ENCODE measurements at places on chromosomes 6 and 20.

DNA sequence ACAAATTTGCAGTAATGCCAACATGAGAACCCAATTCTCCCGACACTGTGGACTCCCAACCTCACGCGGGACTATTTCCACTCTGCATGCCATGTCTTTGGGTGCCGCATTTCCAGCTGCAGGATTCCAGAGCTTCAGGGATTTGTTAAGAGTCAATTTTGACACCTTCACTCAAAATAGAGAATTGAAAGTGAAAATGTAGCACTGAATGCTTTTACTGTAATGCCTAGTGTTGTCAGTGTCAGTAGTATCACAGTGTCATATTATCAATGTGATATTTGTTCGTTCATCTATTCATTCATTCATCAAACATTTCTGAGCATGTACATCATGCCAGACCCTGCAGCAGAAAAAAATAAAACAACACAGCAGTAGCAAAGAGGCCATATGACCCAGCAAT, 13.4 kb upstream of the FAM50B start:
- DNase-seq: no peak

DNA sequence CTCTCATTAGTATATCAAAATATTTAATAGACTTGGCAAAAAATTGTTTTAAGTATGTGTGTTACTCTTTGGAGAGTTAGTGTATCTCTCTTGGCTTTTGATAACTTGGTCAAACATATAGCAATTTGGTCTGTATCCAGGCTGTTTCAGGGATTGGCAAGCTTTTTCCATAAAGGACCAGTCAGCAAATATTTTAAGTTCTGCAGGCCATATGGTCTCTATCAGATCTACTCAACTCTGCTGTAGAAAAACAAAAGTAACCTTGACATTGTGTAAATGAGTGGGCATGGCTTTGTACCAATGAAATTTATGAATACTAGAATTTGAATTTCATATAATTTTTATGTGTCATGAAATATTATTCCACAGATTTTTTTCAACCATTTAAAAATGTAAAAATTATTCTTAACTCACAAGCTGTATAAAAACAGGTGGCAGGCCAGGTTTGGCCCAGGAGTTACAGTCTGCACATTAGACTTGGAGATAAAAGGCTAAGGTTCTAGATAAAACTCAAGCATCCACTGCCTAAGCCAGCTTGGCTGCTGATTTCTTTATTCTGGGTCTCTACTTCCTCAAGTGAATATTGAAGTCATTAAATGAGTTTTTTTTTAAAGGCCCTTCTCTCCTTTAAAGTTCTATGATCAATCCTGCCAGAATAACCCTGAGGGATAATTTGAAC, 13.7 kb downstream of the GSTA4 start:
- no peak for DNase-seq

DNA sequence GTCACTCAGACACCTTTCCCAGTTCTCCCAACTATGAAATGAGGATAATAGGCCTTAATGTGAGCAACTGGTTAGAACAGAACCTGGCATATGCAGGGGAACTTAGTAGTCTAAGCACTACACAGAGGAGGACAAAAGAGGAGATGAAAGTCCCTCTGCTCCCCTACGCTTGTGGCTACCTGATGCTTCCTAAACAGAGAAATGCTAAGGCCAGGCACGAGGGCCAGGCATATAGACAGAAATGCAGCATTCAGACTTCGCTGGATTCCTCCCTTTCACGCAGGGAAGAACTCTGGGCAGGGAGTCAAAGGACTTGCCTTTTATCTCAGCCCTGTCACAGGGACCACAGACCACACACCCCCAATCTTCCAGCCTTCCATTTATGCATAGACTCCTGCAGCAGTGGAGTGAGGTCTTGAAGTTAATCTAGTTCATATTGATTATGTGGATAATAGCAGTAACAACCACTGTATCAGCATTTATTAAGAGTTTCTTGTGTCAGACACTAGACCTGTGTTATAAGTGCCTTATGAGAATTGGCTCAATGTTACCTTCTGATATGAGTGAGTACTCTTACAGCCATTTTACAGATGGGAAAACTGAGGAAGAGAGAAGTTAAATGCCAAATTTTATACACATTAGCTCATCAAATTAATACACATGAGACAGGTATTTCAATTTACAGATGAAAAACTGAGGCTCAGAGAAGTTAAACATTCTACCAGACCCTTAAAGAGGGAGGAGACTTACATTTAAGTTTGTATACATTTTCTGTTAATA, 27.0 kb upstream of the TRAF3IP2 start:
- DNase-seq: no peak

- DNase-seq: no peak
Measured at GRCh38 chr20:56200456-56200855, 48.1 kb upstream of the MC3R start.

DNA sequence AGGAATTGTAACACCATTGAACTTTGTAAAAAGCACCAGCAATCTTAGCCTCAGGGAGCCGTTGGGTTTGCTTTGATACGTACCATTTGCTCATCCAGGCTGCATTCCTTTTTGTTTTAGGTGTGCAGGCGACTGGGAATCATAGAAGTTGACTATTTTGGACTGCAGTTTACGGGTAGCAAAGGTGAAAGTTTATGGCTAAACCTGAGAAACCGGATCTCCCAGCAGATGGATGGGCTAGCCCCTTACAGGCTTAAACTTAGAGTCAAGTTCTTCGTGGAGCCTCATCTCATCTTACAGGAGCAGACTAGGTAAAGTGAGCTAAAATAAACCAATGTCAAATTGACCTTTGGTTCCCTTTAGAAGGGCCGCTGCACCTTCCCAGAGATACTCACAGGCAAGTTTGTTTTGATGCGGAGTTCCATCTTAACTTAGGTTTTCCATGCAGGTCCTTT, 1.6 kb downstream of the MYLIP start:
- DNase-seq: no peak

DNA sequence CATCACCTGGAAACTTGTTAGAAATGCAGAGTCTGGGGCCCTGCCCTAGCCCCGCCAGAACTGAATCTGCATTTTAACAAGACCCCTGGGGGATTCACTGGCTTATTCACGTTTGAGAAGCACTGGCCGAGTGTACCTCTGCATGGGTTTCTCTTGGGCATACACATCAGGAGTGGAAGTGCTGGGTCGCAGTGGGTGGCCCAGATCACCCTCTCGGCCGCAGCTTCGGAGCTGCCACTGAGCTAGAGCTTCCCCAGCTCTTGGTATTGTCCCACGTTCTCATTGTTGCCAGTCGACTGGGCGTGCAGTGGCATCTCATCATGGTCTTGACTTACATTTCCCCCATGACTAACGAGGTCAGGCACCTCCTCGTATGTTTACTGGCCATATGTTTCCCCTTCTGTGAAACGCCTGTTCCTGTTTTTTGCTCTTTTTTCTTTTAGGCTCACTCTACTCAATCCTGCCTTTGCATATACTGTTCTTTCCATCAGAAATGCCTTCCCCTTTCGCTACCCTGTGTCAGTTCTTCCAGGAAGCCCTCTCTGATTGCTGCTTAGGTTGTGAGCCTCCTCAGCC, 3.0 kb upstream of the DLGAP4 start:
- no peak for DNase-seq

DNA sequence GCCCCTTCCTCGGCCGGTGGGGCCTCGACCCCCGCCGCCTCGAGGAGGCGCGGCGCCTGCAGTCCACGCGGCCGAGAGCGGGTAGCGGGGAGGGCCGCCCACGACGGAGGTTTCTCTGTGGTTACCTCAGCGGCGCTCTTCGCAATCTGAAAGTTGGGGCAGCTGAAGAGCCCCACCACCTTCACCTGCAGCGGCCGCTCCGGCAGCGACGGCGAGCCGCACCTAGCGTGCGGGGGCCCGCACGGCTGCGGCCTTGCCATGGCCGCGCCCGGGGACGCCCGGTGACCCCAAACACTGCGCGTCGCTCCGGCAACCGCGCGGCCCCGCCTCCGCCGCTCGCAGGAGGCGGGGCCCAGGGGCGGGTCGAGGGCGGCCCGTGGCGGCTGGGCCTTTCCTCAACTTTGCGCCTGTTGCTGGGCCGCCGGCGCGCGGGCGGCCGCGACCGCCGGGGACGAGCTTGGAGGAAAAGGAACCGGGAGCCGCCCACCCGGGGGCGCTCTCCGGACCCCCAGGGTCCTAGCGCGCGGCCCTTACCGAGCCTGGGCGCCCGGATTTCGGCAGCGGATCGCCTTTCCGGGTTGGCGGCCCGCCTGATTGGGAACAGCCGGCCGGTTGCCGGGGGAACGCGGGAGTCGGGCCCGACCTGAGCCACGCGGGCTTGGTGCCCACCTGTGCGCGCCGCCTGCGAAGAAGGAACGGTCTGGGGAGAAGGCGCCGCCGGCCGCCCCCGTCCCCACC, at the start of the genes PPIL6 and SMPD2:
Gene PPIL6, minus strand, starts transcription at position 298 of the 738 bp plus-strand sequence. Its CDS starts 38 bp downstream, at position 260.
Gene SMPD2, plus strand, starts transcription at position 394 of the 738 bp plus-strand sequence. CDS start 398 bp downstream, outside the sequence.
- DNase-seq: peak; percentile 69

DNA sequence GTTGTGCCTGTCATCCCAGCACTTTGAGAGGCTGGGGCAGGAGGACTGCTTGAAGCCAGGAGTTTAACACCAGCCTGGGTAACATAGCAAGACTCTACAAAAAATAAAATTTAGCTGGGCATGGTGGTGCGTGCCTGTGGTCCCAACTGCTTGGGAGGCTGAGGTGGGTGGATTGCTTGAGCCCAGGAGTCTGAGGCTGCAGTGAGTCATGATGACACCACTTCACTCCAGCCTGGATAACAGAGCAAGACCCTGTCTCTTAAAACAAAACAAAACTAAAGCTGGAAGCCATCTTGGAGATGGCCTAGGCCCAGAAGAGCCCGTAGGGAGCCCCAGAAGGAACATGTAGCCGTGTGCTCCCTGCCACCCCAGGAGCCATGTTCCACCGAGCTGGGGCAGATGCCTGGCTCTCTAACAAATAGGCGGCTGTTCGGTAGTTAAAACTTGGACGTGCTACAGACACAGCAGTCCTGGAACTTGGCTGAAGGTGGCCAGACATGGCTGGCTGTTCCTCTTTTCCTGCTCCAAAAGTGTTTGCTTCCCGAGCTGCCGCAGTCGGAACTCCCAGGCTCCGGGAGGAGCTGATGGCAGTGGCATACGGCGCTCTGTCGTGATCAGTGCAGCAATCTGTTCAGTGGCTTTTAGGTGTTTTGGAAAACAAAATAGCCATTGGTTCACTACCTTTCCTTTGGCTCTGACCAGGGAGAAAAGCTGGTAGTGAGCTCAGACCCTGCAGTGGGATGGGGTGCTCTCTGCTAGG, 37.0 kb downstream of the DYNLT1 start:
- no peak for DNase-seq

DNA sequence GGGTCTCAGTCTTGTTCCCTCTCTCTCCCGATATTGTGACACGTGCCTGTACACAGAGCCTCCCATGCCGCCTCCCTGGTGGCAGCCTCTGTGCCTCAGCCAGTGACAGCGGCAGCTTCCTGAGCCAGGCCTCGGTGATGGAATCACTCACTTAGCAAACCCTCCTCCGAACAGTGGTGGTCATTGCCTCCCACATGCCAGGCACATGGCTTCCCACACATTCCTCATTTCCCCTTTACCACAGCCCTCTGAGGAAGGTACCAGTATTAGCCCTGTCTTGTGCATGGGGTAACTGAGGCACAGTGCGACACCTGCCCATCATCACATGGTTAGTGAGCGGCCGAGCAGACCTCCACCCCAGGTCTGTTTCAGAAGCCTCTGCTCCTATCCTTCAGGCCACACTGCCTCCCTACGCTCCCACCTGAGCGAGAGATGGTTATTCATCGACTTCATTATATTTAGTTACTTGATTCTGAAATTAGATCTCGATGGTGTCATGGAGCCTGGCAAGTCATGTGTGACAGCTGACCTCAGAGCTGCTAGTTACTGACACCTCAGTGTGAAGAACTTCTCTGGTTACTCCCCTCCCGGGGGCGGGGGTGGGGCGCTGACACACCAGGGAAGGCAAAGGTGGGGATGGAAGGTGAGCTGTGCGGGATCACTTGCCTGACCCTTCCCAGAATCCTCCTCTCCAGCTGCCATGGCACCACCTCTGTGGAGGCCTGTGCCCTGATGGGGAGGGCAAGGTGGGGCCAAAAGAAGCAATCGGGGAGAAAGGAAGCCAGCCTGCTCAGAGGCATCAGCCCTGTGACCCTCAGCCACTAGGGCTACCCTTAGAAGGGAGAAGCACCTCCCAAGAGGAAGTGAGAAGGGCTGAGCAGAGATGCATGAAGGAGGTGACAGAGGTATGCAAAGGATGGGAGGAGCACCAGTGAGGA, 17.9 kb downstream of the MDGA1 start:
- DNase-seq: no peak

DNA sequence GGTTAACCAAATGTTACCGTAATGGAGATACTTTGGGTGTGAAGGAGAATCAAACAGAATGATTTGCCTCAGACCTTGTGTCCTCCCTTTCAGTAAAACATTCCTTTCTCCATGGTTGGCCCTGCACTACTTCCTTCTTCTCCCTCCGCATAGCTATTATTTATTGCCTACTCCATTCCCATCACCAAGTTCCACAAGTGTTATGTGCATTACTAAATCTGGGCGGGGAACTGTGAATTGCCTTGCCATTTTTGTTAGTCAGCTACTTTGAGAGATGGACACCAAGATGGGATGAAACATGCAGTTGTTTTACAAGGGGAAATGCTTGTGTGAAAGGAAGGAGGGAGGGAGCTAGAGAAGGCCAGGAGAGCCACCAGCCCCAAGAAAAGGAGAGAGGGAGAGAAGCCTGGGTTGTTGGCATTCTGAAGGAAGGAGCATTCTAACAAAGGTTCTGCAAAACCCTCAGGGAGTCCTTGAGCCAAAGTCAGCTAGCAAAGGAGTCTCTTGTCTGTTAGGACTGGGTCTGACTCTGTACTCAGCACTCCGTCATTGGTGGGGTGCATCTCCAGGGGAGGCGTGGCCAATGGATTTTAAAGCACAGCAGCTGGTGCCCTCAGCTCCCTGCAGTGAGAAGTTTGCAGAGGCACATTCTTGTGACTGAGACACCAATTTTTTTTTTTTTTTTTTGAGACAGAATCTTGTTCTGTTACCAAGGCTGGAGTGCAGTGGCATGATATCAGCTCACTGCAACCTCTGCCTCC, 83.6 kb upstream of the CHD6 start:
- no peak for DNase-seq

GRCh38 chr6:42047213-42047590, 3.1 kb upstream of the TAF8 start:
- DNase-seq: no peak

DNA sequence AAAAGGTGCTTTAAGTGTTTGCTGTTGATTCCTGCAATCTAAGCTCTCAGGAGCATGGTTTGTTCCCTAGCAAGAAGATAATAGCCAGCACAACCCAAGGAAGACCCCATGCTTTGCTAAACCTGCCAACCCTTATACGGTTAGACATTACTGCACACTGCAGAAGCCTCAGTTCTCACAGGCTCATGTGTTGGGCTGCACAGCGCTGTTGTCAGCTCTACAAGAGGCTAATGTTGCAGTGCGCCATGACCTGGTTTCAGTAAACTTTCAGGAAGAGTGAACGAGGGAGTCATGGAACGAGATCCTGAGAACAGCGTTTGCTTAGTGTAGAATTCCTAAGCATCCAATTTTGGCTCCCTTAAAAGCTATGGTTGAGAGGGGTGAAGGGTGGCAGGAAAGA, 218.5 kb downstream of the ARHGAP18 start:
- no peak for DNase-seq

DNA sequence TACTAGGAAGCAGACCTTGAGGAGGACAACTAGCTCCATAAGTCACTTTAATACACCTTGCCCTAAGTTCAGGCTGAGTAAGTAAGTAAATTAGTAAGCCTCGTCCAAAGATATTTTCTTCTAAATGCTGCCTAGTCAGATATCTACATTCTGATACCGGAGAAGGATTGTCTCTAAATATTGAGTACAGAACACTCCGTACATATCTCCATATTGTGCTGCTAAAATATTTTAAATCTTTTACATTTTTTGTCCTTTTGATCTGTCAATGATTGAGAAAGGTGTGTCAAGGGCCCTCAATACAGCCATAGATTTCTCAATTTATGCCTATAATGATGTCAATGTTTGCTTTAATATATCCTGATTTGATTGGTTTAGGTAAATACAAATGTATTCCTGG, 3.2 kb downstream of the WFDC8 start:
- DNase-seq: no peak
